ENCODE measurements at places on chromosomes 2 and 18. TPM values are rescaled to one million over a fixed set of nuclear protein-coding genes. Genes with fewer than 3 reads are reported as not detected.
A peak's percentile ranks its signal among the peaks of the same experiment; 100 is the strongest.

Gene ERCC3
- polyA plus RNA-seq: 41.8 TPM

Gene DSC2
- 8.9 TPM for polyA plus RNA-seq

Gene IMMT
- polyA plus RNA-seq: 71.7 TPM

- no peak for DNase-seq
Observed at GRCh38 chr2:179226203-179226960, 38.2 kb downstream of the SESTD1 start.

- peak; percentile 38 for DNase-seq
Observed at GRCh38 chr2:58427572-58428095, 186.5 kb upstream of the FANCL start.

- DNase-seq: no peak
Observed at GRCh38 chr2:195537811-195538210, 119.2 kb upstream of the SLC39A10 start.

- DNase-seq: no peak
Observed at GRCh38 chr2:231277962-231278361, 79.5 kb downstream of the ARMC9 start.

All from hindlimb muscle (tissue), 1 donor.